ENCODE measurements at places on chromosomes 4 and X. TPM values are rescaled to one million over a fixed set of nuclear protein-coding genes. Genes with fewer than 3 reads are reported as not detected.
A peak's percentile ranks its signal among the peaks of the same experiment; 100 is the strongest.

Gene OCRL
- total RNA-seq: 20.6 TPM

Gene AKAP14
- total RNA-seq: not detected

DNA sequence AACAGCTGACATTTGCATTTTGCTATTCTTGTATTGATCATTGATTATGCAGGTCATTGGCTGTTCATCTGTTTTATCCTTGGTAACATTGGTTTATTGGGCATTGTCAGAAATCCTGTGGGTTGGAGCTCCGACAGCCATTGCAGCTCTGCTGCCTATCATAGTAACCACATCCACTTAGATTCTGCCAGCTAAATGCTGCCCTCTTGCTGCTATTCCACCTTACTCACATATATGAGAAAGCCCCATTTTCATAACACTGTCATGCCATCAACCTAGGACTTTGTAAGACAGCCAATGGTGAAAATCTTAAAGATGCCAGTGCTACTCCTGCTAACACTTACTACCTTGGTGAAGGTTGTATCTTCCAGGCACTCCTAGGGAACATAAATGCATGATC lies 187.3 kb upstream of the CXCL13 start:
- no peak for DNase-seq

- DNase-seq: no peak
Observed at GRCh38 chr4:165450871-165451270, 72.1 kb downstream of the CPE start.

DNA sequence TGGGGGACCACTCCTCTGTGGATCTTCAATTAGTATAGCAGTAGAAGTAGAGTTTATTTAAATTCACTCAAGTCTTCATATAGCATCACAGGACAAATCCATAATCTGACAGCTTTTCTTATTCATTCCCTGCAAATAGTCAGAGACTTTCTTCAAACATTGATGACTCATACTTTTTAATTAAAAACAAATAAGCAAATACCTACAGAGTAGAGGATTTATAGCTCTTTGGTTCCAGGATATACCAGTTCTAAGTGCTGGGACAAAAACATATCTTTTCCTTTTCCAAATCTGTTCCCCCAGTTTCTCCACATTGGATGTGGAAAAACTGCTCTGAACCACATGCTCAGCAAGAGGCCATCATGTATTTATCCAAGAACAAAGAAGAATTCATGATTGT lies 24.1 kb downstream of the EMCN start:
- DNase-seq: peak; percentile 26

Gene RHOXF2
- total RNA-seq: not detected

GRCh38 chr4:18057821-18058533 lies 36.4 kb upstream of the LCORL start:
- DNase-seq: no peak

Gene ATP1B4
- total RNA-seq: not detected

Gene STS
- total RNA-seq: 3.4 TPM

Gene HSPA4L
- total RNA-seq: 2.3 TPM

- no peak for DNase-seq
Observed at GRCh38 chr4:89305712-89306437, 1.7 kb downstream of the GPRIN3 start.

Gene CLDN24
- total RNA-seq: not detected

Gene RHOXF1
- not detected for total RNA-seq

Gene PYURF
- 43.4 TPM for total RNA-seq

Gene ACE2
- total RNA-seq: not detected

Gene AR
- 4.7 TPM for total RNA-seq

DNA sequence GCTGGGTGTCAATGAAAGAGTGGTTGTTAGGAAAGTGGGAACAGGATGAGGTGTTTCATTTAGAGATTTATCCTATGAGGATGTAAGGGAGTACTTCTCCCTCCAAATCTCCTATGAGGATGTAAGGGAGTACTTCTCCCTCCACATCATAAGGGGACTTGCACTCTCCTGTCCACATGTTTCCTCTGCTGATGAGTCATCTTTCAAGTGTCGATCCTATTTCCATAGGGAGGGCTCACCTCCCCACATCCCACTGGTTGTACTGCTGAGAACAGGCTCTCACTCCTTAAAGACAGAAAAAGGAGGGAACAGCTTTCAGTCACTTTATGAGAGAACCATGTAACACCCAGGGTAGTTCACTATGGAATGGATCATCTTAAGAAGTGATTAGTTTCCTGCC lies 65.0 kb downstream of the INPP4B start:
- peak; percentile 3 for DNase-seq

GRCh38 chrX:111309083-111309482 lies 38.8 kb upstream of the CAPN6 start:
- no peak for DNase-seq

Gene CYSLTR1
- not detected for total RNA-seq

- DNase-seq: no peak
Observed at GRCh38 chr4:158813113-158813512, 44.3 kb downstream of the FNIP2 start.

Gene PPM1K
- 11.9 TPM for total RNA-seq

DNA sequence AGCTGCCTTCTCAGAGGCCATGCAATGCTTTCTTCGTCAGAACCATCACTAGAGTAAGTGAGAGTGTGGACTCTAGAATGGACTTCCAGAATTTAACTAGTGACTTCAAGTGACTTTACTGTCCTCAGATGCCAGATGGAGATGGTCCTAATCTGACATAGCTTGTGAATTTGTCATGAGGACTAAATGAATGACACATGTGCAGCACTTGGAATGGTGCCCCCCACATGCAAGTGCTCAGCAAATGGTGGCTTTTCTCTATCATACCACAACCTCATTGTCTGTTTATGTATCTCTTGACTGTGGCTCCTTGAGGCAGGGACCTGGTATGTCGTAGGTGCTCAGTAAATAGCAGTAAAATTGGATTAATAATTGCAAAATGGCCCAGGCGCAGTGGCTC lies 91.6 kb upstream of the STX18 start:
- no peak for DNase-seq

DNA sequence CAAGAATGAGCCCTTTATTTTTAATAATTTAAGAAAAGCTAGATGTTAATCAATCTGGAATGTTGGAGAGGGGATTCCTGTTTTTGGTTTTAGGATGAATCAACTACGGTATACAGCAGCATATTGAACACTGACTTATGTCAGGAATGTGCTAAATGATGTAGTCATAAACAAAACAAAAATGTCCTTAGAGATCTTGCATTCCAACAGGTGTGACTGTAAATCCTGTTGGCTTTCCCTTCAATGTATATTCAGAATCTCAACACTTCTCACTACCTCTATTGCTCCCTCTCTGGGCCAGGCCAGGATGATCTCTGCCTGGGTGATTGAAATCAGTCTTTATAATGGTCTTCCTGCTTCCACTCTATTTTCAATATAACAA lies 37.8 kb upstream of the BDH2 start:
- peak; percentile 32 for DNase-seq

Gene SLC25A4
- total RNA-seq: 21.9 TPM

GRCh38 chrX:154515966-154516655 lies at the start of gene FAM3A:
FAM3A (minus strand) TSS chrX:154516232; CDS start chrX:154515772, 460 bp downstream.
- peak; percentile 85 for DNase-seq

- peak; percentile 2 for DNase-seq
Observed at GRCh38 chrX:100720301-100720700, 11.6 kb downstream of the SYTL4 start.
